ENCODE measurements at places on chromosomes 6 and 20.

GRCh38 chr6:62613928-62614327 lies 327.9 kb upstream of the KHDRBS2 start:
- DNase-seq, result no peak

DNA sequence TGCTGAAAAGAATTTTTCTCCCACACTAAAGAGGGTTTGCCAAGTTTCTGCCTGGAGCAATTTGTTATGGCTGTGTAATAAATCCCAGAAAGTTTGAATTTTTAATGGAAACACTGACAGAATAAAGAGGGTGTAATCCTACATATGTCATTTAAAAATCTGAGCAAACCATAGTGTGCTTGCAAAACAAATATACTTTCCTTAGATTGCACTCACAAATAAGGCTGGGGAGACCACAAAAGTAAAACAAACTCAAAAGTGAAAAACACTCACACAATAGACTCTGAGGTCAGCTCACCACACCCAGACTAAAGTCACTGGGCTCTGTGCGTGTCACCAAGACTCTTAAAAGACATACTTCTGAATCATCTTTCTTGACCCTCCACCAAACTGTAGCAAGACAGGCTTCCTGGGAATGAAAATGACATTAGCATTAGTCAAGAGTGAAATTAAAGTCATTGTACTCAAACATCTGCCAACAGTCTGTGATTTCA lies 4.8 kb upstream of the ATXN1 start:
- no peak for DNase-seq

GRCh38 chr6:149913085-149913484 lies 9.8 kb downstream of the RAET1G start:
- DNase-seq, result no peak

DNA sequence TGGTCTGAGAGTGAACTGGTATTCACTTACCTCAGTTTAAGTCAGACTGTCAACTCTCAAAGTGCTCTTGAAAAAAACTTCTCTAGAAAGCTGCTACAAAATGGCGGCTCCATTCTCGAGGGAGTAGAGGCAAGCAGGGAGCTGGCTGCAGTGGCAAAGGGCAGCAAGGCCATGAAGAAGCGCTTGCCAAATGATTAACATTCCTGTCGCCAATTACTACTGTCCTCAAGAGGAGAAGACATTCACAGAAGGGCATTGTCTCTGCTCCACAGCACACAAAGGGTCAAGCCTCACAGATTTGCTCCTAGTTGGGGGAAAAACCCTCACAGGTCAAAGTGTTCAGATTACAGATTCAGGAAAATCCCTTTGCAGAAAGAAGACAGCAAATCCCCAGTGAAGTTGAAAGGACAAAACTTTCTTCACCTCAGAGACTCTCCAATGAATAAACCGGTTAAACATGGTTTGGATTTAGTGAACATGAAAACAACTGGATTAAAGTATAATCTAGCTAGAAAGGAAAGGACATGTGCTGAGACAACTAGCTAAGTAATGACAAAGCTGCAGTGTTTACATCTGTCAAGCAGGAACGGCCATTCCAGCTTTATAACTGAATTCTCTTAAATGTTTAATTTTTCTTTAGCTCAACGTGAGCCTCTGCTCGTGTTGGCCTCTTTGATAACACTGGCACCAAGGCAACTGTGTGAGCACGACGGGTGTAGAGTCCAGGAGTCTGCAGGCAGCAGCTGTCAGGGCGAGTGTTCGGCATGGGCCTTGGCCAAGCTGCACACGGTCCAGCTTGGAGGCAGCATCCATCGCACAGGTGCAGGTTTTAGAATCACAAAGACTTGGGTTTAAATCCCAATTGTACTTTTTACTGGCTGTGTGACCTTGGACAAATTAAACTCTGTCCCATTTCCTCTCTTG lies 37.6 kb downstream of the NR2E1 start:
- DNase-seq, result no peak

GRCh38 chr6:118319416-118319815 lies 228.7 kb upstream of the PLN start:
- DNase-seq, result no peak

DNA sequence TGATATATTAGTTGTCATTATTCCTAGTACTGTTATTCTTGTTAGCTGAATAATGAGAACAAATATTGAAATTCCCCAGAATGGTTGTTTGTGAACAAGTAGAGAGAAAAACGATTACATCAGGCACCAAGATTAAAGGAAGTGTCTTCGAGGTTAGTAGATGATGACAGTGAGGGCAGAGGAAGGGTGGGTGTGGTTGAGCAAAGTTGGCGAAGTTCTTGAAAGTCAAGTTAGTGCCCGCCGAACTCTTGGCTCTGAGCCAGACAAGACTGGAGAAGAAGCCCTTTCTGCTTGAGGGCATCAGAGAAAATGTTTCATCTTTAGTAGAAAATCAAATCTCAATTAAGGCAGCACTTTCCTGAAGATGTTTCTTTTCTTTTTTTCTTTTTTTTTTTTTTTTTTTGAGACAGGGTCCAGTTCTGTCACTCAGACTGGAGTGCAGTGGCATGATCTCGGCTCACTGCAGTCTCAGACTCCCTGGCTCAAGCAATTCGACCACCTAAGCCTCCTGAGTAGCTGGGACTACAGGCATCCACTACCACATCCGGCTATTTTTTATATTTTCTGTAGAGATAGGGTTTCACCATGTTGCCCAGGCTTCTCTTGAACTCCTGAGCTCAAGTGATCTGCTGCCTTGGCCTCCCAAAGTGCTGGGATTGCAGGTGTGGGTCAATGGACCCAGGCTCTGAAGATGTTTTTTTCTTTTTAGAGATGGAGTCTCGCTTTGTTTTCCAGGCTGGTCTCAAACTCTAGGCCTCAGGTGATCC lies 77.1 kb downstream of the SGK1 start:
- peak; percentile 79 for DNase-seq

DNA sequence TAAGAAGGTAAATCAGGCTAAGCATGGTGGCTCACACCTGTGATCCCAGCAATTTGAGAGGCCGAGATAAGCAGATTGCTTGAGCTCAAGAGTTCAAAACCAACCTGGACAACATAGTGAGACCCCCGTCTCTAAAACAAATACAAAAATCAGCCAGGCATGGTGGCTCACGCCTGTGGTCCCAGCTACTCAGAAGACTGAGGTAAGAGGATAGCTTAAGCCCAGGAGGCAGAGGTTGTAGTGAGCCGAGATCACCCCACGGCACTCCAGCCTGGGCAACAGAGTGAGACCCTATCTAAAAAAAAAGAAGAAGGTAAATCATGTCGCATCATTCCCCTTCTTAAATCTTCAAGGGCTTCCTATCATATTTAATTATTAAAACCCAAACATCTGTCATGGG lies 39.0 kb upstream of the PRND start:
- DNase-seq, result no peak

GRCh38 chr6:107941627-107942026 lies 16.4 kb downstream of the SEC63 start:
- no peak for DNase-seq

- DNase-seq, result no peak
Observed at GRCh38 chr6:1162367-1163275, 149.3 kb upstream of the FOXQ1 start.

DNA sequence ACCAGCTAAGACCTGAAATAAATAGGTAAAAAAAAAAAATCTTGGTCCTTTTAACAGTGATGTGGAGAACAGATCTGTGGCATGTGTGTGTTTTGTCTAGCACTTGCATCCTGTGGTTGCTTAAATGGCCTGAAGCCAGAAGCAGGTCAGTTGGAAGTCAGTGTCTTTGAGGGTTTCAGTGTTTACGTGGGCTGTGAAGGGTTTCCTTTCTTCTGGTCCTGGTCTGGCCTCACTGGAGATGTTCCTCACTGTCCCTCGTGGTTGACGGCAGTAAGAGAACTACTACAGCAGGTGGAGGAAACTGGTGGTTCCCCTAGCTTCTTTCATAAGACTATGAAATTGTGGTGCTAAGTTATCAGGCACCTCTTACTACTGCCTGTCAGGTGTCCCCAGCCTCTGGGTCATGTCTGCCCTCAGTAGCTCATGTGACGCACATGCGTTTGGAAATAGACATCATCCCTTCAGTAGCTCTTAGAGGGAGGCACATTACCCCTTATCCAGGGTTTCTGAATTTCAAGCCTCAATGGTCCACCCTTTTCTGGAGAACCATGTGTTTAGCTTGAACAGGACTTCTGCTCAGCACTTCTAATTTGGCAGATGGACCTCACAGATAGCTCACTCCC lies 59.4 kb upstream of the SCP2D1 start:
- no peak for DNase-seq

DNA sequence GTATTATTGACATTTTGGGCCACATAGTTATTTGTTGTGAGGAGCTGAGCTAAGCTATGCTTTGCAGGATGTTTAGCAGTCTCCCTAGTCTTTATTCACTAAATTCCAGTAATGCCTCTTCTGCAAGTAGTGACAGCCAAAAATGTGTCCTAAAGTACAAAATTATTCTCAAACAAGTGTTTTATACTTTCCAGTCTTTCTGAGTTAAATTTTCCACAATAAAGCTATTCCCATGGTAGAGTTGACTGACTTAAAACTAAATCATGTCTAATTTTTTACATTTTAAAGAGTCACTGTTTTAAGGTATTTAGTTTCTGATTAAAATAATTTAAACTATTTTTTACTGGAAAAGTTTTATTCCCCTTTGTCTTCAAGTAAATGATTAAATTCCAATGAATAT lies 717.8 kb upstream of the HS3ST5 start:
- no peak for DNase-seq

- DNase-seq, result no peak
Observed at GRCh38 chr6:74287932-74288331, 591.9 kb downstream of the CD109 start.

DNA sequence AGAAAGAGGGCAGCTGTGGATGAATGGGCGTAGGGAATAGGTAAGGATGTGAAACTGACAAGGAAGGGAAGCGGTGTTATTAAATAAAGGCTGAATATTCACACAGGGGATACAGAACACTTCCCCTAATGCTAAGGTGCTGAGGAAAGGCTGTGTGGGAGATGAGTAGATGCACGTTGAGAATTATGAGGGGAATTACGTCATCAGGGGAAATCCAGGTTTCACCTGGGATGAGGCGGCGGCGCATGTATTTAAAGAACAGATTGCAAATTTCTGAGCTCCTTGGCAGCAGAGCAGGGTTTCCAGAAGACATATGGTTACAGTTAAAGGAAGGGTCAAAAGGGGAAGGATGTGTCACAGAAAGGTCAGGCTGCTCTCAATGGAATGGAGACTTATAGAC lies 28.7 kb upstream of the EDN1 start:
- DNase-seq, result no peak

DNA sequence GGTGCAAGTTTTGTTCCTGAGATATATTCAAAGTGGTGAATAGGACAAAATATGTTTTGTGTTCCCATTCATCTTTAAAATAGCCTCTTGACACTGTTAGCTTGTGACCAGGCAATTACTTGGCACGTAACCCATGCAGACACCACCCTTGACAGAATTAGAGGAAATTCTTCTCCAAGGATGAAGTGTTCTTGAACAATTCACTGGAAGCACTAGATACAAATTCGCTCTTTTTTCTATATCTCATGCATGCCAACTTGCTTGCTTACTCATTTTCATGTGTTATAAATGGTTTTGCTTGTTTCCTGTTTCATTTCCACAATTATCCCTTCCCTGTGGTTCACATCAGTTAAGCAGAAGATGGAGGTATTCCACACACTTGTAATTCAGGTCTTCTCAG lies 105.2 kb upstream of the MAN1A1 start:
- no peak for DNase-seq

DNA sequence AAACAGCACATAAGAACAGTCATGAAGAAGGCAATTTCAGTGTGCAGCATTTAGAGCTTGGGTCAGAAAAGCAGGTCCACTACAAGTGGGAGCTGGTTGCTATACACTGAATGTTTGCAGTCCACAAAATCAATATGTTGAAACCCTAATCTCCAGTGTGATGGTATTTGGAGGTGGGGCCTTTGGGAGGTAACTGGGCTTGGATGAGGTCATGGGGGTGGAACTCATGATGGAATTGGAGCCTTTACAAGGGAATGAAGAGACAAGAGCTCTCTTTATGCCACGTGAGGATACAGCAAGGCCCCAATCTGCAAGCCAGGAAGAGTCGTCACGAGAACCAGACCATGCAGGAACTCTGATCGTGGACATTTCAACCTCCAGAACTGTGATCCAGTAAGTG lies 216.7 kb upstream of the SLC35B3 start:
- DNase-seq, result no peak

DNA sequence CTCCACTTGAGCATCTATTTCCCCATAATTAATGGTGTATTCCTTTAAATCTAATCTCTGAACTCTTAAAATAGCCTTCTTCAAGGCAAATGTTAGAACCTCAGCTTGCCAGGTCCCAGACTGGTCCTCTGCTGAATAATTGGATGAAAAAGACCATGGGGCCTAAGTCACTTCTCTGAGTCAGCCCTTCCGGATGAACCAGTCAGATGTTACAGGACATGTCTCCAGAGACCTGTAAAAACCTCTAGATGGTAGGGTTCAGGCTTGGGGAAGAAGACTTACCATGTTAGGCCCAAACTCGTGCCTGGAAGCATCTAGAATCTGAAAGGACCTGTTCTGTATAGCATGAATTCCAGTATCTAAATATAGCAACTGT lies 97.3 kb downstream of the CDKAL1 start:
- no peak for DNase-seq

GRCh38 chr6:67112120-67112519 lies 1405.1 kb upstream of the EYS start:
- DNase-seq, result no peak

GRCh38 chr20:5535125-5535756 lies 215.0 kb upstream of the SHLD1 start:
- no peak for DNase-seq

- no peak for DNase-seq
Observed at GRCh38 chr20:39318911-39319310, 356.8 kb downstream of the DHX35 start.

DNA sequence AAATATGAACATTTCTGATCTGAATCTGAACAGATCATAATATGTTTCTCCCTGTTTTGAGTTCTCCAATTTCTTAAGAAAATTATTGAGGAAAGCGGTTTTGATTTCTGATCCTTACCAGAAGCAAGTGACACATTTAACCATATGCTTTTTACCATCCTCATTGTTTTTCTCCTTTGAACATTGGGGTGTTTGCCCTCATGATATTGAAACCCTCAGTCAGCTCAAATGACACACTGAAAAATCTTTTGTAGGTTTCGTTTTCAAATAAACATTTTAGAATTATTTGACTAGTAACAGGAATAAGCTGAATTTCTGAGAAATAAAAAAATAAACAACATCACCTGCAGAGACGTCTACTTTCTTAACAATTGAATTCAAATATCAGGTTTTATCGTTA lies 252.1 kb downstream of the DOK5 start:
- DNase-seq, result no peak

GRCh38 chr20:48530957-48531356 lies 296.8 kb downstream of the PREX1 start:
- no peak for DNase-seq
